Transverse colon (tissue), 4 donors: ENCODE measurements at places on chromosomes 16 and 17. TPM values are rescaled to one million over a fixed set of nuclear protein-coding genes. Genes with fewer than 3 reads are reported as not detected.

The GNGT2 gene
- total RNA-seq, result not detected

- peak; percentile 50 for DNase-seq
These were observed 5.1 kb upstream of the RASL10B start for GRCh38 chr17:35726127-35726952.

GRCh38 chr17:77210946-77211541 is 70.3 kb downstream of the SEC14L1 start:
- DNase-seq, result no peak

The SULT1A1 gene
- 137 TPM for total RNA-seq

DNA sequence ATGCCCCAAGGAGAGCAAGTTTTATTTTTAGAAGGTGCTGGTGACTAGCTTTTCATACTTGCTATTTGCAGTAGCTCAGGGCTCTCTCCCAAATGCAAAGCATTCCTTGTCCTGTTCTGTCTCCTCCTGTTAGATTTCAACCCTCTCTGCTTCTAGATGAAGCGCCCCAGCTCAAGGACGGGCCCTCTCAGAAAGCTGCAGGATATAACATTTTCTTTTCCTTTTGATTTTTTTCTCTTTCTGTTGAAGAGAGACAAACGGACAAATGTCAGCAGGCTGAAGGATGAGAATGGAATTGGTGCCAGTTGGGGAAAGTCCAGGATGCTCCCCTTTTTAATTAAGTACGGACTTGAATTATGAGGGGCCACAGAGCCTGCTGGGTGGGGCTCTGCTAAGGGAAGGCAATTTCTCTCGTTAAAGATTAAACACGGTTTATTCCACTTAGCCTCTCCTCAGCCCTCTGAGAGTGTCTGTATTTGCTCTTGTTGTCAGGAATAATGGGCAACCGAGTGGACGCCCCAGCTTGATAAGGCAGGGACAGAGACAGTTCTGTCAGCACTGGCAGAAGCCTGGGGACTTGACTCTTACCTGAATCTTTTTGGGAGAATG is 6.2 kb upstream of the ETV4 start:
- DNase-seq, result peak; percentile 39

The MRC2 gene
- total RNA-seq, result 7.9 TPM

DNA sequence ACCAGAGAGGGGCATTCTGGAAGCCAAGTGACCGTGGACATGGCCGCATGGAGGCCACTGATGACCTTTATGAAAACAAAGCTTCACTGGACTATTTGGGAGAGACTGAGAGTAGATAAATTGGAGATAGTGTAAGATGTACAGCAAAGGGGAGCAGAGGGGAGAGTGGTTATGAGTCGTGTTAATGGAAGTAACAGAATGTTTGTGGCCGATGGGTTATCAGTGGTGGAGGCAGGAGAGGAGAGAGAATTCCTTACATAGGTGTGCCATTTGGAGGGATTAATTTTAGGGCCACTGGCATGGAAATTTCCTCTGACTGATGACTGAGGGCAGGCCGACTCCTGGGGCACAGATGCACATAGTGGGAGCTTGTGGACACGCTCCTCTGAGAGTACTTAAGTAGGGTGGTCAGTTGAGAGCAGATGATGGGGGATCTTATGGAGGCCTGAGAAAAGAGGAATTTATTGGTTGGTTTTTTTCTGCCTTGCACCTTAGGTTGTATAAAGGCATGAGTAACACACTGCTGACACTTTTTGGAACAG is 19.2 kb downstream of the PRPSAP2 start:
- no peak for DNase-seq

The CES5A gene
- not detected for total RNA-seq

The TNFRSF13B gene
- not detected for total RNA-seq

DNA sequence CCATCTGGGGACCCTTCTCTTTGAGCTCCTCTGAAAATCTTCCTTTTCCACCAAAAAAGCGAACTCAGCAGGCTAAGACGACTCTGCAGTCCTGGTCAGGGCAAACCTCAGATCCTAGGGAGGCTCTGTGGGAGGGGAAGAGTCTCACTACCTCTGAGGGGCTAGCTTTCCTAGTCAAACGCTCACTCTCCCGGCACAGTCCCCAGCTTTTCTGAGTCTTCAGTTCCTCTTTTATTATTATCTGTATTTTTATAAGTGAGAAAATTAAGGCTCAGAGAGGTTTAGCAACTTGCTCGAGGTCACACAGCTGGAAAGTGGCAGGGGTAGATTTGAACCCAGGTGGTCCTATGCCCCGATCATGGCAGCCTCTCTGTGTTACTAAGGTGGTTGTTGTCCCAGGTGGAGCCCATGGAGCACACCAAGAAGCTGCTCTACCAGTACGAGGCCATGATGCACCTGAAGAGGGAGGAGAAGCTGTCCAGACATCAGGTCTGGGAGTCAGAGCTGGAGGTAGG is 9.1 kb upstream of the KATNB1 start:
- no peak for DNase-seq

DNA sequence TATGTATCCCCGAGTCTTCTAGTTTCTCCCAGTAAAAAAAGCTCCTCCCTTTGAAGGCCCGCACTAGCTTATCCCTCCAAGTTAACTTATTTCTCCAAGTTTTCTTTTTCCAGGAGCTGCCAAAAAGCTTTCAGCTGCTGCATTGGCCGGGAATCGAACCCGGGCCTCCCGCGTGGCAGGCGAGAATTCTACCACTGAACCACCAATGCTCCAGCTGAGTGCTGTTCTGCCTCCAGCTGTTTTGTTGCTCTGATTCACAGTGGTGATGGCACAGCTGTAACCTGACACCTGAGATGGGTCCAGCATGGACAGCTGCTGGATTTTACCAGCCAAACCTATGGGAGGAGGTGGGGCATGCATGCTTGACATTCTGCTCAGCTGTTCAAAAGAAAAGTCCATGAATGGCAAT is 22.1 kb downstream of the VAC14 start:
- DNase-seq, result peak; percentile 38

The PYY gene
- total RNA-seq, result 89.2 TPM

DNA sequence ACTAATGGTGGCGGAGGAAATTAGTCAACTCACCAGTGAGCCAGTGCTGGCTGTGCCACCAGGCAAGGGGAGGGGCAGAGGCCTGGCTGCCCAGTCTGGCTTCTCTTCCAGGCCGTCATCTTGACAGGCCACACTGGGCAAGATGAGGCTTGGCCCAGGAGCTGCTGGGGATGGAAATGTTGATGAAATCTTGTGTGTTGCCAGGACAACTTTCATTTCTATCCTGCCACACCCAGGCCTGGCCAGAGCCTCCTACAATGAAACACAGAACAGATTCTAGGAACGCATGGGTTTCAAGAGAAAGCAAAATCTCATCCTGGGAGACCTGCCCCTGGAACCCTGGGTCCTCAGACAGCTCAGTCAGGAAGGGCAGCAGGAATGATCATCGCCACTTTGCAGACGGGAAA is 9.3 kb downstream of the HEXIM2 start:
- DNase-seq, result peak; percentile 50

The RNF222 gene
- not detected for total RNA-seq

The IRX5 gene
- total RNA-seq, result not detected

The FOXN1 gene
- total RNA-seq, result not detected

DNA sequence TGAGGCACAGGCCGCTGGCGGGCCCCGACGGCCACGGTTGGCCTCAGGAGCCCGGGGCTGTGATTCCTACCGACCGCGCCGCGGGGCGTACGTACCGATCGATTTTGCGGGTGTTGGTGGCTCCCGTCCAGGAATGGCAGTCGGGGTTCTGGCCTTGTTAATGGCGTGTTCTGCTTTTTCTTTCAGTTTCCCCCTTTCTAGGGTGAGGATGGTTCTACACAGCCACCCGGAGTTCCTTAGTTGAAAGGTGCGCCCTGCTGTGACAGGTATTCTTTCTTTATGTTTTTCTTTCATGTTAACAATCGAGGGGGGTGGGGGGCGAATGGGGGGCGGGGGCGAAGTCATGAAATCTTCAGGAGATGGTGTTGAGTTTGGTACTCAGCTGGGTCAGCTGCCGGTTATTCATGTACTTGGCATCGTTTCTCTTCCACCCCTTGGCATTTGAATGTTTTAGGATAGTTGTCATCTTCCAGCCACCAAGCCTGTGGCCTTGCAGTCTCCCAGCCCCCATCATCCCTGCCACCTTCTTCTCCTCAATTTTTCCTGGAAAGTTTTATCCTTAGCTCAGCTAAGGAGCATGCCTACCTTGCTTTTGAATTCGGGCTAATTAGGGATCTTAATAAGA is 802 bp downstream of the CYLD start:
- peak; percentile 46 for DNase-seq

The GAST gene
- not detected for total RNA-seq

GRCh38 chr17:7573324-7574080 is 5.9 kb upstream of the CD68 start:
- peak; percentile 91 for DNase-seq

GRCh38 chr17:56186222-56186786 is 33.0 kb downstream of the ANKFN1 start:
- DNase-seq, result no peak

DNA sequence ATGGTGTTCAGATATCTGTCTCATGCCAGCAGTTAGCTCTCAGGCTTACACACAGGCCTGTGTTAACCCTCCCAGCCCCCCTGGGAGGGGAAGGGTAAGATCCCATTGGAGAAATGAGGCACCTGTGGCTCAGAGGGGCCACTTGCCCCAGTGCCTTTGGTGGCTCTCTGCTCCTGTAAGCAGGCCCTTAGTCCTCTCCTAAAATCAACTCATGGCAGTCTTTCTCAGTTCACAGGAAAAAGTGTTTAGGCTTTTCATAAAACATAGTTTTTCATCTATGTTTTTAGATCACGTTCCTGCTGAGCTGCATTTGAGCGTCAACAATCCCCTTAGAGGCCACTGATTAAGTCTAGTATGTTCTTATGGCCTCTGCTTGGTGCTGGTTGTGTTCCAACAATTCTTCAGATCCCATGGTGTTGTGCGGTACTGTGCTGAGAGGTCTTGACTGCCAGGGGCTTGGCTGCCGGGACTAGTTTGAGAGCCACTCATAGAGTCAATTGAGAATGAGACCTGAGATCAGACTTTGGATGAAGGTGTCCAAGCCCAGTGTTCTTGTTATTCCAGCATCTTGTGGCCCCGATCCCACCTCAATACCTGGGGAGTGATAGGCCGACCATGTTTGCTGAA is 10.6 kb downstream of the TAOK2 start:
- DNase-seq, result no peak

The RGS9 gene
- not detected for total RNA-seq

GRCh38 chr17:2174468-2175293 is 119.8 kb downstream of the HIC1 start:
- DNase-seq, result peak; percentile 25
